ENCODE measurements at places on chromosomes 3 and 15.

DNA sequence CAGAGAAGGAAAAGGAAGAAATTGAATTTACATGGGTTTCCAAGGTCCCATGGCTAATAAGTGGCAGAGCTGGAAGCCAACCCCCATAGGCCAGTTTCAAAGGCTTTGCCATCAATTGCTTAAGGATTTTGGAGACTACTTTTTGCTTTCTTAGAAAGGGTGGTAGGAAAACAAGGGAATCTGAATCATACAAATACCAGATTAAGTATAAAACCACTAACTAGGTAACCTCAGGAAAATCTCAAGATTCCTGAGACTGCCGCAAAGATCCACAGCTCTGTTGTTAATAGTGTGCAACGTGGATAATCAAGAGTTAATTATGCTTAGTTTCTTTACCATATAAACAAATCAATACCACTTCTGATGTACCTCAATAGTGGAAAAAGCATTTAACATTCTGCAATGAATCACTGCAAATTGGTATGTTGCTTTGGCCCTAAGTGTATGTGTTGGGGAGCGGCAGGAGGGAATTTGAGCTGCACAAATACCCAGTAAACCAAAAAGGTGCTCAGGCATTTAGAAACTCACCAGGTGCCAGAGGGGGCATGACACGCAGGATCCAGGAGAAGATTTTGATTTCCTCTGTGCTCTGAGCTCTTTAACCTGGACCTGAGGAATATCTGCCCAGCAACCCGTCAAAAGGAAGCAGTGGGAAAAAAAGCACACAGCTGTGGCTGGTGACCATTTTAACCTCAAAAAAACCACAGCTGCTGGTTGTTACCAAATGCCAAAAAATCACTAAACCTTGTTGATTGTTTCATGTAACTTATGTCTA lies 22.0 kb downstream of the AADAC start:
- no peak for DNase-seq

- no peak for DNase-seq
Observed at GRCh38 chr3:112900113-112900512, 53.4 kb upstream of the CD200R1L start.

DNA sequence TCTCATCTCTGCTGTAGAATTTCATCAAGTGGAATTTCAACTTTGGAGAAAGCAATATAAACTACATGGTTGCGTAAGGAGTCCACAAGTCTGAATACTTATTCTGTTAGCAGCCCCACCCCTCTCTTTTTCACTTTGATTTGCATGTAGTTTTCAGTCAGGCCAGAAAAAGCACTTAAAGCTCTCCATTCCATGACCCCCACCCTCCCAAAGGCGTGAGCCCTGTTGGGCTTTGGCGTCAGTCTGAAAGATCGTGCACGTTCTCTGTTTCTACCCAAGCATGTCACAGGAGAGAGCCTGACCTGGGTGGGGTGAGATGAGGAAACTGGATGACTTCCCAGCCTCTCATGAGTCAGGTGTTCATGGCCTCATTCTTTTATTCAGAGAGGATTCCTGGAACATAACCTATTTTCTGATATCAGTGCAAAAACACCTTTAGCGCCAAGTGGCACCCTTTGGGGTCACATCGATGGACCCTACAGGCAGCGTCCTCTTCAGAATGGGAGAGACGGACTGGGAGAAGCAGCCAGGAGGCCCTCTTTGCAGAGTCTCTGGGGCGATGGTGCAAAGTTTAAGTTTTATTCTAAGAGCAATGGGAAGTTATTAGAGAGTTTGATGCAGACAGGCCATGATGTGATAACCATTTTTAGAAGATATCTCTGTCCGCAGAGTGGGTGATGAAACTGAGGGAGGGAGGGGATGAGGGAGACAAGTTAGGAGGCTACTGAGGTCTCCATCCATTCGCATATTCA lies 55.8 kb downstream of the LSM3 start:
- no peak for DNase-seq

DNA sequence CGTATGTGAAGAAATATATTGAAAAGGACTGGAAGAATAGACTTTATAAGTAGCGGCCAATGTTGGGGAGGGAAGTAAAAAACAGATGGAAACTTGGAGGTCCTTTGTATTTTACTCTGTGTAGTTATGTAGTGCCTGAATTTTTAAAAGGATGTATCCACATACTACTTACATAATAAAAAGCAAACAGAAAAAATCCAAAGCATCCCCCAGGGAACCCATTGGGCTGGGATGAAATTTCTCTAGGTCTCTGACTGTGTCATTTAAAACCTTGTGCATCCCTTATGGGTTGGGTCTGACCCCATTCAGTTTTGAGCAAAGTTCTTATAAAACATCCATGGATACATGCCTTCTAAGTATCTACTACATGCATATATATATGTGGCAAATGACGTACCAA lies 141.1 kb downstream of the NR1D2 start:
- DNase-seq: no peak
